SW 1271 (cell line): ENCODE measurements at places on chromosomes 5 and 9.

GRCh38 chr5:111076091-111076490, 4.6 kb downstream of the TSLP start:
- DNase-seq, result no peak

DNA sequence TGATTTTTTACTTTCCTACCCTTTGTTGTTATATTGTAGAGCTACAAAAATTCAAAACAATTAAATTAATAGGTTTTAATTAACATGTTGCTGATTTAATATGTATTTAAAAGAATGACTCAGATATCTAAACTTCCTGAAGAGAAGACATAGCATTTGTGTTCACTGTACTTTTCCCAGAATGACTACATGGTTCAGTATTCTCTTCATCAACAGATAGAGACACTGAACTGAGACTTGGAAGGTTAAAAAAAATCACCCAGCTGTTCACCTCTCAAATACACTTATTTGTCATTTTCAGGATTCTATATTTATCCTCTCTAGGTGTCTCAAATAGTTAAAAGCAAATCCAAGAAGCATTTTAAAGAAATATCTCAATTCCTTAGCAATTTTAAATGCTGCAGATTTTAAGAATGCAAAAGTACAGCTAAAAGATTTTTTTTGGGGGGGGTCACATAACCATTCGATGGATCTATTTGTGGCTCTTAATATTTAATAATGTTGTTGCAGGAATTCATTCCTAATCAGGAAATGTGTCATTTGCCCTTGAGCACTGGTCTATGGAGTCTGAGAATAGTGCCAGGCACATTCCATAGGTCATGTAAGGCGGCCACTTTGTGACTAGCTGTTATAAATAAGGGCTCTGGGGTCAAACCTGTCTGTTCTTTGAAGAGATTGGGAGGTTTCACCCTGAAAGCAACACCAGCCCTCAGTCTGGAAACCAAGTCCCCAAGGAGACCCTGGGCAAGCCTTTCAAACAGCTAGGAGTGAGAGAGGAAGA, 463.1 kb downstream of the NR2F1-AS1 start:
- DNase-seq, result no peak

- DNase-seq, result no peak
These were observed 84.7 kb downstream of the BASP1 start for GRCh38 chr5:17302106-17302505.

DNA sequence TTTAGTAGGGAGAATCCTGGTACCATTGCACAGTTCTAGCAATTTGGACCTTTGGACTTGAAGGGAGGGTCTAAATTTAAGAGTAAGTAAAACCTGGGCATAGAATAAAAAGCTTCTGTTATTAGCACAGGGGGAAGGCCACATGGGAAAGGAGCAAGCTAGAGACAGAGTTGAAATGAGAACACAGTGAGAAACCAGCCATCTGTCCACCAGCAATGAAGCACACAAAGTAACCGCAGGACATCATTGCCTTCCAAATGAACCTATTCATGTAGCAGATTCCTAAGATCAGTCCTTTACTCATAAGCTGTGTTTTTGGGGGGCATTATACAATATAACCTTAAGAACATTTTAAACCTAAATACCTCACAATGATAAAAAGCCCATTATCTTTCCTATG, 407.4 kb downstream of the HCN1 start:
- no peak for DNase-seq

GRCh38 chr5:93649234-93649900, 66.3 kb downstream of the NR2F1 start:
- DNase-seq, result no peak

DNA sequence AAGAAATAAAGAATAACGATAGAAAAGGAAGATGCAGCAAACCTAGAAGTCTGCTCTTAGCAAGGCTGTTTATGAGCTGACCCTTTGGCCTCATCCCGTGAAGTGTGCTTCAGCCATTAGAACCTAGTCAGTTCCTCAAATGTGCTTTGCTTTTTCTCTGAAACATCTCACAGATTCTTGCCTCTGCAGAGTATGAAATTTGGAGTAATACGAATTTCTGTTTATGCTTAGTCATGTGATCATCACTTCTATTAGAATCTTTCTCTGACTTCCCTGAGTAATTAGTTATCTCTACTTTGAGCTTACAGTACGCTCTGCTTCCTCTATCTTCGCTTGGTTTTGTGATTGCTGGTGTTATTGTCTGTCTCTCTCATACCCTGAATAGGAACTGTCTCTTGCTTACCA, 11.3 kb downstream of the CYSTM1 start:
- no peak for DNase-seq

DNA sequence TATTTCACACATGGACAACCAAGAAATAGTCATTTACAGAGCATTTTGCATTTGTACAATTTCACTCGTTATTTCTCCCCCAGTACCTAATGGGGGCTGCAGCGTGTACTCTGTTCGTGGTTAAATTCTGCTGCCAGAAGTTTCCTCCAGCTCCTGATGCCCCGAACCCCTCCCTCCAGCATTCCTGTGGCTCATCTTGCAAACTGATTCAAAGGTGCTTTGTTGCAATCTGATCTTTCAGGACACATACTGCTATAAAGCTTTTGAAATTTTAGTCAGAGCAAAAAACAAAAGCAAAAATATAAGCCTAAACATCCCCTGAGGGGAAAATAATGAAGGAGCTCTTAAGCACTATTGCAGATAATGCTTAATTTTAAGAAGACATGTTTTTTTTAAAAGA, 27.7 kb downstream of the UBLCP1 start:
- DNase-seq, result no peak
